ENCODE measurements at places on chromosomes 11 and 22.

- no peak for DNase-seq
These were observed 102.0 kb downstream of the INSC start for GRCh38 chr11:15216678-15217077.

DNA sequence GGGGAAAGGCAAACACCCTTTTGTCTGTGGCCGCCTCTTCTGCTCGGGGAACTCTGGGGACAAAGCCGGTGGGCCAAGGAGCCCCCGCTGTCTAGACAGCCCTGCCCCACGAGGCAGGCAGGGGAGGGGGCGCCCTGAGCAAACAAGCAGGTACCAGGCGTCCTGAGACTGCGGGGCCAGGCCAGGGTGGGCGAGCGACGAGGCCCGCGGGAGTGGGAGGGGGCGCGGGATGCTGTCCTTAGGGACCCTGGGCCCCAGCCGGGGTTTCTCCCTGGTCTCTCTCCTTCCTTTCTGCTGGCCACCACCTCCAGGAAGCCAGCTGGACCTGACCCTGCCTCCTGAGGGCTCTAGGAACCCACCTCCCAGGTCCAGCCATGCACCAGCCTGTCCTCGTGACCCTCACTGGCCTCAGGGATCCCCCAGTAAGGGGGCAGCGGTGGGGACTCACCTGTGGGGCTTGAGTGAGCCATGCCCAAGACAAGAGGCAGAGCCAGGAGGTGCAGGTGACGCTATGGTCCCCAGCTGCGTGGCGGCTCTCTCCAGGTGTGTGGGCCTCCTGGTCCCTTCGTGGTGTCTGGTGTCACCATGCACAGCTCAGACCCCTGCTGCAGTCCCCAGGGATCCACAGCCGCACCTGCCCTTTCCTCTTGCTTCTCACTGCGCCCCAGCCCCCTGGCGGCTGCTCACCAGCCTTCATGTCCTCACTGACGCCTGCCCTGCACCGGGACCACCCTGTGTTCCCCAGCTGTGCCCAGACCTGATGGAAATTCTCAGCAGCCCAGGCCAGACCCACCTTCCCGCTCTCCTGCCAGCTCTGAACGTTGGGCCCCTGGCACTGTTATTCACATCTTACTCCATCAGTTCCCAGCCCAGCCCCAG is 26.5 kb upstream of the MUC5AC start:
- peak; percentile 11 for DNase-seq

DNA sequence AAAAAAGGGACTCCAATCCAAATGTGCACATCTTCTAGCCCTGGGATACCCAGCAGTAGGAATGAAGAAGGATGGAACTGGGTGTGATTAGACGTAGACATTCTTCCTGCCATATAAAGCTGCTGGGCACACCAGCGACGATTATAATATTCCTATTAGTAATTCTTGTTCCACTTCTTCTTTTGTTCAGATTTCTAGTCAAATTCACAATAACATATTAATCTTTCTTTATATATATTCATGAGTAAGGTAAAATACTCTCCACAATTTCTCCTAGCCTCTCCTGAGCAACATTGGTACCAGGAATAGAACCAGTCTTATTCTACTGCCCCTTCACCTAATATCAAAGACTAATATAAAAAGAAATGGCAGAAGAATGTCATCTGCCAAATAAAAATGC is at the start of gene OR52E8:
OR52E8 (minus strand) TSS at position 101 of the 400 bp plus-strand sequence; CDS start at position 101, 0 bp downstream.
- DNase-seq = no peak

- no peak for DNase-seq
These were observed 30.6 kb downstream of the TUB start for GRCh38 chr11:8111636-8112035.

GRCh38 chr11:15941206-15941770 is 415.1 kb downstream of the SOX6 start:
- no peak for DNase-seq

GRCh38 chr11:78800096-78800690 is 225.5 kb upstream of the NARS2 start:
- no peak for DNase-seq

DNA sequence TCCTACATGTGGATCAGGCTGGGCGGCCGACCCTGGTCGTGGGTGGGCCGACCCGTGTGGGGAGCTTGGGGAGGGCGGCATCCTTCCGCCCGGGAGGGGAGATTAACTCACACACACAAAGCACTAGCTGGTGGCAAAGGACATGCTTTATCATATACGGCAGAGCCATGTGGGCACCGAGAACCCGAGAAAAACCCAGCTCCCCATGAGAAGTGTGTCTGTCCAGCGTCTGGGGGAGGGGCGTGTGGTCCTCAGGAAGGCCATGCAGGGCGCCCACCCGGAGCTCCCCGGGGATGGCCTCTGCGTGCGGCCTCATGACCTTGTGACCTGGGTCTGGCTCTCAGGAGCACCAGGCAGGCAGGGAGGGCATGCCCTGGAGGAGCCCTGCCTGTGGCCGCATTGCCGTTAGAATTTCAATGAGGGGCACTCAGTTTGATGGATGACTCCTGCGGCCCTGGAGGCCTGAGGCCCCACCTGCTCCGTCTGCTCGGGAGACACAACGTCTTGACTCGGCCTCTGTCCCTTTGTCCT is 39.4 kb upstream of the TOLLIP start:
- DNase-seq = no peak

GRCh38 chr22:36164621-36165020 is 4.1 kb upstream of the APOL3 start:
- DNase-seq = no peak

GRCh38 chr22:24437741-24438328 is 10.4 kb downstream of the ADORA2A start:
- DNase-seq = no peak

DNA sequence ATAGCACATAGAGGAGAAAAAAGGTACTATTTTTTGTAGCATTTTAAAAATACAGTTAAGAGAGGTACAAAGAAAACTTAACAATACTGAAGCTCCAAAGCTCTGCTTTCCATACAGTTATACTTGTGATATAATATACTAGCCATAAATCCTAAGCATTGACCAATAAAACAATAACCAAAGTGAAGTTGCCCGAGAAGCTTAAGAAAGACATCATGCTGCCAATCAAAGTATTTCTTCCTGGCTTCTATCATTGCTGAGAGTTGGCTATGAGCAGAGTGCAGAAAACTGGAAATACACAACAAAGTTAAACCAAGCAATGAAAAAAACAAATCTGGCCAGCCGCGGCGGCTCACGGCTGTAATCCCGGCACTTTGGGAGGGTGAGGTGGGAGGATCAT is 84.2 kb downstream of the RBFOX2 start:
- DNase-seq = no peak

GRCh38 chr11:65431451-65432099 is 9.0 kb downstream of the NEAT1 start:
- peak; percentile 17 for DNase-seq
